Left renal pelvis (tissue), 4 donors: ENCODE measurements at places on chromosomes 7 and 10.

DNA sequence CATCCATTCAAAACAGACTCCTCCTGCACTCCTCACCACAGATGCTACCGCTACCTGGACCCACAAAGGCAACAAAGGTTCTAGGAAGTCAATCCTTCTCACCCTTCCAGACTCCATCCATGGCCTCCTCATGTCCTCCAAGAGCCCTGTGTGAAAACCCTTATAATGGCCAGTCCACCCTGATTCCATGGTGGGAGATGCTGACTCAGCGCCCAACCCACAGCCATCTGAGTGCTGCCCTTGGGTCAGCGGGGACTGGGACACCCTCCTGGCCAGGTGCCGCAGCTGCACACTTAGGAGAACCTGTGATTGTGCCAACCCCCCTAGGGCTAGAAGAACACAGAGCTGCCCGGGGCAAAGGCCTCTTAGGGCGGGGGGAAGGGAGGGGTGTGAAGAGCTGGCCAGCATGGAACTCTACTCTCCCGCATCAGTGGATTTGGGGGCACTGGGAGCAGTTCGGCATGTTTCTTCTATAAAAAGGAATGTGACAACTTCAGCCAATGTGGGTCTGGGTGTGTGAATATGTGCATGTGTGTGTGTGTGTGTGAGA, 25.4 kb downstream of the TMEM273 start:
- DNase-seq = no peak

DNA sequence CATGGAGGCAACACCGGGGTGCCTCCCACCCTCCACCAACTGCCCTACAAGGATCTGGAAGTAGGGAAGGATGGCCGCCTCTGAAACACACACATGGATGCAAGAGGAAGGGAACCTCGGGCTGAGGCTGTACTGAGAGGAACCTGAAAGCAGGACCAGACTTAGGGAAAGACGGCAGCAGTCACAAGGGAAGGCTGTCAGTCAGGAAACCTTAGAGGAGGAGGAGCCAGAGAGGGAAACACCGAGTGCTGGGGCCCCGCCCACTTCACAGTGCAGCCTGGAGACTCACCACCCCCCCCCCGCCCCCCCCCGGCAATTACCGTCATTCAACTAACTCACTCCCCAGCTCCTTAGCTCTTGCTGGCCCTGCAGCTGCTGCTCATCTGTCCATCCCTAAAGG, 2.5 kb downstream of the CYREN start:
- no peak for DNase-seq

DNA sequence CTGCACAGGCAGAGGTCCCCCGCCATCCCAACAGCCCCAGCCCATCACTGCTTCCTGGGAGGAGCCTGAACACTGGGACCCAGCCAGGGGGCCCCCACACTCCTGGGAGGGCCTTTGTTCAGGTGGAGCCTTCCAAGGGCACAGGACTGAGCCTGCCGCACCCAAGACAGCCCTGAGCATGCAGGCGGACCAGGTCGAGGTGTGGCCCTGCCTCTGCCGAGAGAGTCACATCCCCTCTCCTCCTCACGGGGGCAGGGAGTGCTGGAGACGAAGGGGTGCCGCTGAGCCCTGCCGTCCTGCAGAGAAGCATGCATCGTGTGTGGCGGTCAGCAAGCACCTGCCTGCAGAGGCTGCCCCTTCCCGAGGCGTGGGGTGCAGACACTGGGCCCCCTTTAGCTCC, 7.3 kb upstream of the MAFK start:
- DNase-seq = no peak

GRCh38 chr7:36648441-36648840, 75.9 kb downstream of the AOAH start:
- no peak for DNase-seq

GRCh38 chr7:33831389-33832141, 73.8 kb upstream of the BMPER start:
- no peak for DNase-seq

- no peak for DNase-seq
Measured at GRCh38 chr7:33982425-33982786, 77.1 kb downstream of the BMPER start.

DNA sequence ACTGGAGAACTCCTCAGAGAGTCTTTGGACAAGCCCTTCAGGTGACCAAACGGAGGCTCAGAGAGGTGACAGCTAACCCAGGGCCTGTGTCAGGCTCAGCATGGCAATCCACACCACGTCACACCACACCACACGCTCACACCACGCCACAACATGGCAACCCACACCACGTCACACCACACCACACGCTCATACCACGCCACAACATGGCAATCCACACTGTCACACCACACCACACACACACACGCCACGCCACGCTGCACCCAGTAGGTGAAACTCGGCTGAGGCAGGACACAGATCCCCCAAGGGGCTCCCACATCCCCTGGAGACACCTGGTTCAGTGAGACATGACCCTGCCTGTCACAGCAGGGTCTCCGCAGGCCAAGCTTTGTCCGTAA, 107.3 kb downstream of the PDGFA start:
- no peak for DNase-seq

DNA sequence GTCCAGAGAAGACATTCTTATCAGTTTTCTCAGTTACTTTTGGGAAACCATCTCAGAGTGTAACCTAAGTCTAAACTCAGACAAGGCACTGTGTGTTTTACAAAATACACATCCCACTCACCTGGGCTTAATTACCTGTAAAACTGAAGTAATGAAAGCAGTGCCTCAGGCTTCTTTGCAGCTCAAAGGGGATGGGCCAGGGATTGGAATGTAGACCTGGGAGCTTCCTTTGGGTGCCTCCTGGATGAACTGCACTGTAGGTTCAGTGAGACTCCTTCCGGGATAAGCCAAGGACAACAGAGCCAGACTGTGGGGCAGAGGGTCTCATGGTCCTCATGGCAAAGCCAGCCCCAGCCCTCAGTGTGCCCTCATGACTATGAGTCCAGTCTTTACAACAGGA, 672.4 kb upstream of the GALNT17 start:
- DNase-seq = no peak

DNA sequence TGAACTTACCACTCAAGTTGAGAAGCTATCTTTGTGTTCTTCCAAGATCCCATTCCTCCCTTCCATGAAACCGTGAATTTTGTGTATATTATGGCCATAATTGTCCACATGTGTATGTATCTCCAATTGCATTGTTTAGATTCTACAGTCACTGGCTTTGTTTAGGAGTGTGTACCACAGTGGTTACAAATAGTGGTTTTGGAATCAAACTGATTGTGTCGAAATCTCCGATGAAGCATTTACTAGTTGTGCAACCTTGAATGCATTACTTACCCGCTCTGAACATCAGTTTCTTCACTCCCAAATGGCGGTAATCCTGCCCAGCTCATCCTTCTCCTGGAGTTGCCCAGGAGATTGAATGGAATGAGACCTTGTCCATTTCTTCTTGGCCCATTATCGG, 145.0 kb upstream of the ZNF32 start:
- no peak for DNase-seq

- DNase-seq = no peak
Measured at GRCh38 chr7:31492086-31492485, 21.8 kb upstream of the ITPRID1 start.

GRCh38 chr7:44112997-44113763, 9.0 kb downstream of the AEBP1 start:
- no peak for DNase-seq

- no peak for DNase-seq
Measured at GRCh38 chr7:155356323-155357105, 58.8 kb downstream of the INSIG1 start.

DNA sequence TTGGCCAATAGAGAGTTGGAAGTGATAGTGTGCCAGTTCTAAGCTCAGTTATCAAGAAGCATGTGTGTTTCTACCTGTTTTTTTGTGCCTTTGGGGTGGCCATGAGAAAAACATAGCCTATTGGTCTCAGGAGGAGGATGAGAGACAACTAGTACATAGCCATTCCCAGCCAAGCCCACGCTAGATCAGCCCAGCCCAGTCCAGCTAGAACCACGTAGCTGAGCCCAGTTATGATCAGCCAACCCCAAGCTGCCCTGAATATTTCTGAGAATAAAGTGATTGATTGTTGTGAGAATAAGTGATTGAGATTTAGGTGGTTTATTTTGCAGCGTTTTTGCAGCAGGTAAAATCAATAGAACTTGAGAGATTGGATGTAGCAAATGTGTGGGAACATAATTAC, 15.9 kb downstream of the SORCS3 start:
- DNase-seq = no peak

DNA sequence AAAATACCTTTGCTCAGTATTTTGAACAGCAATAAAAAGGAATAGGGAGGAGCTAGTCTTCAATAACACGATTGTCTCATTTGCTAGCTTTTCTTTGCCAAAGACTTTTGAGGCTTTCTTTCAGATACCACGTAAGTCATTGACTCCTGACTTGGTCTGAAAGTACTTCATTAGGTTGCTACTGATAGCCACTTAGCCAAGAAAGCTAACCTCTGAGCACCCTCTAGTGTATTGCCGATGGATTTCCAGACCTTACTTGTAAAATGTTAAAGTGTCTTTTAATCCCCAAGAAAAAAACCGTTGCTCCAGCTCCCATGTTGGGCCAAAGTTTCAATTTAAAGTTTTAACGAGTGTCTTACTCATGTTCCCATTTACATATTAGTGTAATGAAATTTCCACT, 63.4 kb upstream of the STRIP2 start:
- no peak for DNase-seq

DNA sequence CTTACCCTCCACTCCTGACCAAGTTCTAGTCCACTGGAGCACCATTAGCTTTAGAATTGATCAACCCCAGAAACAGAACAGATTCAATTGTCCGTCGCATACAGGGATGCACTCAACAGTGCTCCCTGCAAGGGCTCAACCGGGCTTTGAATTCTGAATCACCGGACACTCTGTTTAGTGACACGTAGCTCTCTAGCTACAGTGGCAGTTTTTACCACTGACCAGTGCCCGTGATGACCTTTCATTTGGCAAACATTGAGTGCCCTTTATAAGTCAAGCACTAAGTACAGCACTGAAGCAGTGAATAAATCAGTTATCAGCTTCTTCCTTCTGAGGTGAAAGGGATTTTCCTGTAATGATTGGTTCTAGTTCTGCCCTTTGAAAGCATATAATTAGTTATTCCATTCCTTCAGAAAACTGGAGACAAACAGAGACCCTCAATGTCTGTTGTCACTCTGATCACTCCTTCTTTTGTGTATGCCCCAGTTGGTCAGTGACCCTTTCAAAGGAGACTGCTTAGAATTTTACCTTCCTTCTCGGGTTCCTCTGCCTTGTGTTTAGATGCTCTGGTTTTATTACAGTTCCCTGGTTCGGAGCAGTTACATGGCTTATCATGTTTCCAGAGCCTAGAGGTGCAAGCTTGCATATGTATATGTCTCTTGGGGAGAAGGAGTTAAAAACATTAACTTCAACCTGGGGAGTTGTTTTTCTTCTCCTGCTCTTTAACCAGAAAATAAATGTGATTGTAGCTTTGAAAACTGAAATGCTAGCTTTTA, 68.9 kb downstream of the ZNF365 start:
- no peak for DNase-seq

DNA sequence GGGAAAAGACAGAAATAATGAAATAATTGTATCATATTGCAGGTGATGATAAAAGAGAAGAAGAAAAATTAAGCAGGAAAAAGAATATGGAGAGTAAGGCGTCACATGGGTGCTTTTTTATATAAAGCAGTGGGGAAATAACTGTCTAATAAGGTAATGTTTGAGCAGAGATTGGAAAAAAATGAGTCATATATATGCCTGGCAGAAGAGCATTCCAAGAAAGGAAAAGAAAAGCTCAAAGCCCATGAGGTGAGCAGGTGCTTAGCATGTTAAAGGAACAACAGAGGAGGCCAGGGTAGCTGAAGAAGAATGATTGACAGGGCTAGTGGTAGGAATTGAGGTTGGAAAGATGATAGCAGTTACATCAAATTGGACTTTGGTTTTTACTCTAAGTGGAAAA, 739.5 kb downstream of the SORCS1 start:
- DNase-seq = no peak

DNA sequence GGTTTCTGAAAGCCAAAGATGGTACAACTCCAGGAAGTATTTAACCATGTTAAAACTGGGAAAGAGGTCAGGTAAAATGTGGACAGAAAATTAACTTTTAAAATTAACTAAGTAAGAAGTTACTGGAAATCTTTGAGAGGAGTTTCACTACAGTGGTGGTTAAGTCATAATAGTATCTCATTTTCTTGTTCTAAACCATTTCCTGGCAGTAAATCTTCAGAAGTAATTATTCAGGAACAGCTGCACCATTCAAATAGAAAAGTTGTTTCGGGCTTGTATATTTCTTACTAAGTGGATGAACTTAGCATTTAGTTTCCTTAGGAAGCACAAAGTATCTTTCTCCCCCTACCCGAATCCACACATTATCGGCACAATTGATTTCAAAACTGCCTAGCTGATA, 27.1 kb downstream of the COPG2 start:
- no peak for DNase-seq

GRCh38 chr10:27503498-27504006, 552 bp upstream of the RAB18 start:
- no peak for DNase-seq

DNA sequence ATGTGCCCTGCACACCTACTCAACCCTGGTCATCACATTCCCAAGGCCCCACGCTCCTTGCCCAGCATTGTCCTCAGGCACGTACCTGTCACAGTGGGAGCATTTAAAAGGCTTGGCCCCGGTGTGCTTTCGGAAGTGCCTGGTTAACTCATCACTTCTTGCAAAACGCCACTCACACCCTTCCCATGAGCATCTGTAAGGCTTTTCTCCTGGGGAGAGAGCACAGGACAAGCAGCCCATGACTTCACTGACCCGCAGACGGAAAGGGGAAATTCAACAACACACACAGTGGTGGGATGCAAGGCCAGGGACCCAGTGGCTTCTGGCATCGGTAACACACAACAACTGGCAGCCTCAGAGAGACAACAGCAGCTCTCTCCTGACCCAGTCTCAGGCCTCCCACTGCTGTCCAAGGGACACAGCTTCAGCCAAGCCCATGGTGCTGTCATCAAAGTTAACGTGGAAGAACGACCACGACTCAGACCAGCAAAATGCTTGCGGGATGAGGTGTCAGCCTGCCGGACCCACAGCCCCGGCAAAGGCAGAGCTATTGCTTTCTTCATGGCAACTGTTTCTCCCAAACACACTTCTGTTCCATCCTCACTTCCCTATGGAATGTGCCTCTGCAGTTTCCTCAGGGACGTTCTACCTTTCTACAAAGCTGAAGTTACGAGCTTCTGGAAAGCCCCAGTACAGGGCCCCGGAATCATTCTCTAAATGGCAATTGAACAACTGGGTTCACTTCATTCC, 4.8 kb downstream of the KLF6 start:
- DNase-seq = no peak

DNA sequence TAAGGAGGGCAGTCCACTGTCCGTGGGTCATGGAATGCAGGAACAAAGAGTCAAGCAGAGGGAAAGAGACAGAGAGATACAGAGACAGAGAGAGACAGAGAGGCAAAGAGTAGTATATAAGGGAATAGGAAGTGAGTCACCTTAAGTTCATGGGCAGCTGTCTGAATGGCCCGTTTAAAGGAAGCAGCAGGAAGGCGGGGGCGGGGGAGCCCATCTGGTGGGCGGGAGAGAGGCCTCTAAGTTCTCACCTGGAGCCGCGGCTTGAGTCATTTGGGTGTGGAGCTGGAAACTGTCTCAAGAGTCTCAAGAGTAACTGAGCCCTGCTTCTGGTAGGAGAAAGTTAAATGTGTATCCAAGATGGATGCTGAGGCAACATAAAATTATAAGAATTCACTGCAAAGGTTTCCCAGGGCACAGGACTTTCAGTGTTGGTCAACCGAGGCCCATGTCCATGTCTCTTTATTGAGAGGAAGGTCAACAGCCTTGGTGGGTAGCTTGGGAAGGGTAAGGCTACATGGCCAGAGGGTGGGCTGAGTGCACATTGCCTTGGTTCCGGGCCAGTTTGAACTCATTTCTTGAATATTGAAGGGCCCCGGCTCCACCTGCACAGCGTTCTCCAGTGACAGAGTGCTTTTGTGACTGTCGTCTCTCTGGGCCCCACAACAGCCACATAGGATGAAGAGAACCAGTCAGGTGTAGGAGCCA, 85.5 kb upstream of the CACUL1 start:
- no peak for DNase-seq
